ENCODE measurements at places on chromosomes 13 and 19. TPM values are rescaled to one million over a fixed set of nuclear protein-coding genes. Genes with fewer than 3 reads are reported as not detected.

GRCh38 chr19:5149508-5149907 is 180.6 kb downstream of the KDM4B start:
- no peaks in the 10 kb centered on the region for H3K4me1 ChIP-seq
- no peak overlapping the region for H3K4me3 ChIP-seq
- no peaks in the 10 kb centered on the region for H3K27me3 ChIP-seq
- DNase-seq: no peak
- H3K27ac ChIP-seq: no peak overlapping the region

DNA sequence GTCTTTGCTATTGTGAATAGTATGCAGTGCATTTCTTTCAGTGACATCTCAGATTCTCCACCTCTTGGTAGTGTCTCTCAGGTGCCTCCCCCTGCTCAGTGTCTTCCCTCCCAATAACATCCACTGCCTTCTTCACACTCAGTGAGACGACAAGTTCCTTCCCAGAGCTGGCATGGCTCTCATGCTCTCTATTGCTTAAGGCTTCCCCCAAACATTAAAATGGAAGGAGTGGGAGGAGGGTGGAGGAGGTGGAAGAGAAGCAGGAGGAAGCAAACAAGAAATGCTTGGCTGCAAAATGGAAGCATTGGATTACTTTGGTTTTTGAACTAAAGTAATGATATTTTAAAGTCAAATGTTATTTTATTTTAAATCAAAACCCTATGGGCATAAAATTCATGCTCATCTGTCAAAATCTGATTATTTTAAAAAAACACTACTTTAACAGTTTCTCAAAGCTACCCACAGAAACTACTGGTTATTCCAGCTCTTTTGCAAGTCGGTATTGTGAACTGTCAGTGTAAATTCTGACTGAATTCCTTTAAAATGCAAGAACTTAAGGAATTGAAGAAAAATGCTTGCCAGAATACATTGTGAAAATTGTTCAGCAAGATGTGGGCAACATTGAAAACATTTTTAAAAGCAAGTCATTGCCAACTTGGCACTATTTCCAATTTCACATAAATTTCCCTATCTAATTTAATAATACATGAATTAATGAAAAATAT is 727.6 kb upstream of the ARGLU1 start:
- no peak overlapping the region for H3K27ac ChIP-seq
- H3K4me1 ChIP-seq: no peaks in the 10 kb centered on the region
- no peaks in the 10 kb centered on the region for H3K27me3 ChIP-seq
- no peak overlapping the region for H3K4me3 ChIP-seq
- no peaks in the 10 kb centered on the region for H3K36me3 ChIP-seq
- DNase-seq: no peak

DNA sequence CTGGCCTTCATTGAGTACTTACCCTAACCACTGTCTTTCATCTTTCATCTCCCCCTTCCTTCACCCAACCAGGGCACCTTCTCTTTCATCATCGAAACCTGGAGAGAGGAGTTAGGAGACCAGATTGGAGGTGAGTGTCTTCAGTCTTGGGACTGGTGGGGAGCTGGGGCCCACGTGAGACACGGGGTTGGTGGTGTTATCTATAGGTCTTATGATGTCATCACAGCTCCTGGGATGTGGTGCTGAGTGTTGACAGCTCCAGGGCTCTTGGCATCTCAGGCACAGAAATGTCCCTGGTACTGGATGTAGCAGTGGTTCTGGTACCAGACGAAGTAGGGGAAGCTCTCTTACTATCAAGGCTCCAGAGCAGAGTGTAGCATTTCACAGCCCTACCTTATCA is 1.8 kb downstream of the DLL3 start:
- peaks cover 66% of the 10 kb centered on the region for H3K27me3 ChIP-seq
- no peak overlapping the region for H3K4me3 ChIP-seq
- H3K27ac ChIP-seq: no peak overlapping the region
- peaks cover 21% of the 10 kb centered on the region for H3K4me1 ChIP-seq

DNA sequence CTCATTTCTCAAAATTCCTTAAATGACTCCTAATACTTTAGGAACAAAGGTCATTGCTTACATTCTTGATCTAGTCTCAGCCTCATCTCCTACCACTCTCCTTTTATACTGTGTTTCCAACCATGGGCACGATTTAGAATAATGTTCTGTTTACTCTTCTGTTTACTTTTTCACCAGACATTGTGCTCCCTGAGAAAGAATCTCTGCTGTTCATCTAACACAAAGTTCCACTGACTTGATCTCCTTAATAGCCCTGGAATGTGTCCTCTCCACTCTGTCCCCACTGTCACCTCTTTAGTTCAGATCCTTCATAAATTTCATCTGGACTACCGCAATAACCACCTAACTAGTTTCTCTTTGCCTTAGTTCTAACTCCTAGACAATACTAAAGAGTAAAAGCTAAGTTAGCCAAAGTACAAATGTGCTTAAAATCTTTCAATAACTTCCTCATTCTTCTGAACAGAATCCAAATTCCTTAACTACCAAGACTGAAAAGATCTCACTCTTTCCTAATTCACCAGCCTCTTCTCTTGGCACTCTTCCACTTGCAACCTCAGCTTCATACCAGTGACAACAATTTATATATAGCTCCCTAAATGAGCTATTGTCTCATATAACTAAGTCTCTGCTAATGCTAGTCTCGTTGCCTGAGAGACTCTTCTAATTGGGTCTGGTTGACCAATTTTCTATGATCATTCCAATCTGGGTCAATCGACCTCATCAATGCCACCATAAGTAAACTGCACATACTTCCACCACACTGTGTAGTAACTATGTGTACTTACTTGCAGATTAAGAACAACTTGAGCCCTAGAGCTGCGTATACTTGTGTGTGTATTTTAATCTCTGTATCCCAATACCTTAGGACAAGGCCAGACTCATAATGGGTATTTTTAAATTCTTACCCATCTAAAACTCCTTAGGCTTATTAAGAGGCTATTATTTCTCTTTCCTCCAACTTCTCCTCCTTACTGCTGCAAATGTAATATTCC is 179.9 kb downstream of the VWA8 start:
- peaks cover under 1% of the 10 kb centered on the region for H3K36me3 ChIP-seq
- no peaks in the 10 kb centered on the region for H3K27me3 ChIP-seq
- no peak overlapping the region for H3K27ac ChIP-seq

The P2RY11 gene
- 33.2 TPM for total RNA-seq

The TEAD2 gene
- total RNA-seq: not detected

DNA sequence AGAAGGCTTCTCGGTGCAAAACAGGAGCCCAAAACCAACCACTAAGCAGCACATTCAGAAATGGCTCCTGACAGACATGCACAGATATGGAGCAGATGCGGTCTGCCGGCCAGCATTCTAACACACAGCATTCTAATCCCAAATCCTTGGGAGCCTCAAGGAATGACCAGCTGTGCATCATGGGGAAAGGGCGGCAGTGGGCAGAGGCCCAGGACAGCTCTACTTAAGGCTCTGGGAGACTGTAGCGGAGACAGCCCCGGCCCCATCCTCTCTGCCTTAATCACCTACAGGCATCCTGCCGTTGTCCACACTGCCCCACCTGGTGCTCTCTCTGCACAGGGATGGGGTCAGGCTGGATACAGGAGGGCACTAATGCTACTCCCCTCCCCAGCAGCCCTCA is 1016.0 kb downstream of the UQCRFS1 start:
- H3K27ac ChIP-seq: no peak overlapping the region
- H3K4me3 ChIP-seq: no peak overlapping the region
- H3K4me1 ChIP-seq: no peaks in the 10 kb centered on the region
- no peak for DNase-seq

Measured in activated CD4-positive, alpha-beta memory T cell treated with anti-CD3 and anti-CD28 coated beads, Interleukin-2, amount 10 ng/mL, durations not matched to agents 7 days and 5 days (primary cell).